GM04503 (cell line): ENCODE measurements at places on chromosomes 3 and 15.

DNA sequence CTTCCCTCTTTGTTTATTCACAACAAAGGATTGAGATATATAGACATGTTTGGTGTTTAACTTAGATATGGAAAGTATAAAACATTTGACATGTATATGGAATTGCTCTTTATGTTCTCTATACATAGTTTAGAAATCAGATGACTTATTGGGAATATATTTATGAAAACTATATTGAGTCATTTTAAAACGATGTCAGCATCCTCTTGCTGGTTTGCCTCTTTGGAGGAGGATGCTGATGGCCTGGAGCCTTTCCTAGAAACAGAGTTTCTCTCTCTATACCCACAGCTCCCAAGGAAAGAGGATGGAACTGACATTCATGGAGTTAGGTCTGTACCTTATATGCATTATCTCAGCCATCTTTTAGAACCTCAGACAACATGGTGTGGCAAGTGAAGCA is 40.3 kb downstream of the ZBTB38 start:
- DNase-seq, result no peak

DNA sequence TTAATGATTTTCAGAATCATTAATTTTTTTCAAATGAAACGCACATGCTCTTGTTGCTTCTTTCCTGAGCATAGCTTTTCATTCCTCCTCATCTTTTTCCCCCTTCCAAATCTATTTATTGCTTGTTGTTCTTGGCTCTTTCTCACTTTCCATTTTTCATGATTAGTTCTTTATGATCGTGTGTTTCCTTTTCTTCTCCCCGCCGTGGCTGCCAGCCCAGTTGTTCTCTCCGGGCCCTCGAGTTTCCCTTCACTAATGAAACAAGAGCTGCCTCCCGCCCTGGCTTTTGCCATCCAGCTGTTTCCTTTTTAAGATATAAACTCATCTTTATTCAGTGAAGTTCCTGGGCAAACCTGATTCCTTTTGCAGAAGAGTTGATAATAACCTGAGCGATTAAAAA is 170.2 kb upstream of the NR2F2 start:
- no peak for DNase-seq

DNA sequence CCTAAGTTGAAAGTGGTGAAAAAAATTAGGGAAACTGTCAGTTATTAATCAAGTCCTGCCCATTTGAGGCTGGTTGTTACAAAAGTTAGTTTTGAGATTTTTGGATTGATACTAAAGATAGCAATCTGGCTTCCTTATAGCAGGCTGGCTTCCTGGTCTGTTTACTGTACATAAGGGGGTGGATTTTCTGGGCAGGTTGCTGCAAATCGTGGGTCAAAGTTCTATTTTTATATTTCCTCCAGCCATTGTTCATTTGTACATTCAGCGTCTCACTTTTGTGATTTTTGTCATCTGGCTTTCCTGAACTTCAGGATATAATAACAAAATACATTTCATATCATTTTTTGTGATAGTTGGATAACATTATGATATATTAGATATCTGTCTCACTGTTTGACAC is 49.5 kb downstream of the CLDN1 start:
- no peak for DNase-seq

- no peak for DNase-seq
Observed at GRCh38 chr3:165336786-165337185, 140.6 kb upstream of the SLITRK3 start.

DNA sequence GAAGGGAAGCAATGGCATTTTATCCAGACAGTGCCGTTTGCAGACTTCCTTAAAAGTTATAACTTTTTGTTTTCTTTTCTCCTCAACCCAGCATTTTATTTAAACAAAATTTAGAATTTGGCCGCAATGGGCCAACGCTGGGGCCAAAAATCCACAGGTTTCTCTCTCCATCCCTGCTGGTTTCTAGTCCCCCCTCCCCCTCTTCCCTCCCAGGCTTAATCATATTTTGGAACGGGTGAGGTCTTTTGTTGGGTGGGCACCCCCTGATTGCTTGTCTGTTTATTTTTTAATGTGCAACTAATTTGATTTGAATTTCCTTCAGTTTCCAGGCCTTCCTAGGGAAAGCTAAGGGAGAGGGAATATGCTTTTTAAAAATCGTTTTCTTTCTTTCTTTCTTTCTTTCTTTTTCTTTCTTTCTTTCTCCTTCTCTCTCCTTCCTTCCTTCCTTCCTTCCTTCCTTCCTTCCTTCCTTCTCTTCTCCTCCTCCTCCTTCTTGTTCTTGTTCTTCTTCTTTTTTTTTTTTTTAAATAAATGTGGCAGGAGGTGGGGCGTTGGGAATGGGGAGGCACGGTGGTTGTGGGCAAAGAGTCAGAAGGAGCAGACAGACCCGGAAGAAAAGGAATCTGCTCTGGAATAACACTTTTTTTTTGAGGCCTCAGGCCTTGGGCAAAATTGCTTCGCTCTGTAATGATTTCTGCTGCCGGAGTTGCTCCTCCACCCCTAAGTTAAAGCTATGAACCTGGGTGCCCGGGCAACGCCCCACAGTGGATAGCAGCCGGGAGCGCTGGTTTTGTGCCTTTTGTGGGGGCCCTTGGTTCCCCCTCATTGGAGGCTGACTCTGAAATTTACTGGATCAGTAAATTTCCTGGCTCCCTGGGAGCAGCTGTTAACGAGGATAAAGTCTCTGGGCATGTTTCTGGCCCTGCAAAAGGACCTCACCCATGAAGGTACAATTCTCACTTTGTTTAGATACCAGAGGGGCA is 1.9 kb downstream of the FNDC3B start:
- DNase-seq, result no peak

GRCh38 chr3:177599326-177599725 is 402.0 kb upstream of the TBL1XR1 start:
- DNase-seq, result no peak

- no peak for DNase-seq
Observed at GRCh38 chr3:146156666-146157314, 4.2 kb downstream of the PLOD2 start.

GRCh38 chr15:55937040-55937439 is 56.4 kb downstream of the NEDD4 start:
- DNase-seq, result peak; percentile 37

GRCh38 chr3:37224879-37225278 is 50.5 kb upstream of the LRRFIP2 start:
- no peak for DNase-seq

- DNase-seq, result no peak
Observed at GRCh38 chr3:195240171-195240701, 30.7 kb downstream of the XXYLT1 start.

GRCh38 chr15:43251871-43252250 is 14.9 kb downstream of the TGM5 start:
- DNase-seq, result no peak

DNA sequence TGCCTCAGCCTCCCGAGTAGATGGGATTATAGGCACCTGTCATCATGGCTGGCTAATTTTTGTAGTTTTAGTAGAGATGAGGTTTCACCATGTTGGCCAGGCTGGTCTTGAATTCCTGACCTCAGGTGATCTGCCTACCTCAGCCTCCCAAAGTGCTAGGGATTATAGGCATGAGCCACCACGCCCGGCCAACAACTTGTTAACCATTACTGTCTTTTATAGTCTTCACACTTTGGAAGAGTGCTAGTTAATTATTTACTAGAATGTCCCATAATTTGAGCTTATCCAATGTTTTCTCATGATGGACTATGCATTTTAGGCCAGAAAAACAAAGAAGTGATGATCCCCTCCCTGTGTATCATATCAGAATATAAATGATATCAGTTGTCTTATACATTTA is 288.6 kb upstream of the CBLB start:
- no peak for DNase-seq

DNA sequence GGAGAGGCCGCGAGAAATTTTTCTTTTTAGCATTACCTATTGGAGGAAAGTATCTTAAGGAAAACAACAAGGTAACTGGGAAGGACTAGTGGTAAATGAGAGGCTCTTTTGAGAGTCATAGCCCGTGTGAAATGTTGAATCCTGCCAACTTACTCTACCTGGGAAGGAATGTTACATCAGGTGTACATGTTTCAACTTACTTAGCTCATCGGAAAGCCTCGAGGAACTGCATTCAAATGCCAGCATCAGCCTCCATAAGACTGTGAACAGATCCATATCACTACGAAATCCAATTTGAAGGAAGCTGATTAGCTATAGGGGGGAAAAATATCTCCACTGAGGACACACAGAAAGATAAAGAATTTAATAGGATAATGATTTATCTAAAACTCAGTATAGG is 72.3 kb upstream of the PDZRN3 start:
- no peak for DNase-seq

GRCh38 chr15:78682004-78682651 is 41.1 kb upstream of the CHRNB4 start:
- no peak for DNase-seq

- DNase-seq, result no peak
Observed at GRCh38 chr15:97101572-97101971, 771.1 kb downstream of the NR2F2 start.

- DNase-seq, result peak; percentile 50
Observed at GRCh38 chr3:177694316-177694715, 497.0 kb upstream of the TBL1XR1 start.

- DNase-seq, result no peak
Observed at GRCh38 chr3:184604615-184605290, 43.2 kb downstream of the EPHB3 start.

DNA sequence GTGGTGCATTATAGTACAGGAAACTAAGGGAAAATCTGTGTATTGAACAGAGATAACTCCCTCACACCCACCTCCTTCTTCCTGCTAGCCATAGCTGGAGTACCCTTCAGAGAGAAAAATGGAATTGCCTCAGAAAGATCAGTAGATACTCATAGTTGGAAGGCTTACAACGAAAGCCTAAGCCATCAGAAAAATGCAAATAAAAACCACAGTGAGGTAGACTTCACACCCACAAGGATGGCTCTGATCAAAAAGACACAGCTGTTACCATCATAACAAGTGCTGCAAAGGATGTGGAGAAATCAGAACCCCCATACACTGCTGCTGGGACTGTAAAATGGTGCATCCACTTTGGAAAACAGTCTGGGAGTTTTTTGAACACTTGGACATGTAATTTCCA is 7.4 kb upstream of the DLG1 start:
- peak; percentile 77 for DNase-seq

- DNase-seq, result no peak
Observed at GRCh38 chr3:60217156-60217911, 1033.9 kb downstream of the FHIT start.

DNA sequence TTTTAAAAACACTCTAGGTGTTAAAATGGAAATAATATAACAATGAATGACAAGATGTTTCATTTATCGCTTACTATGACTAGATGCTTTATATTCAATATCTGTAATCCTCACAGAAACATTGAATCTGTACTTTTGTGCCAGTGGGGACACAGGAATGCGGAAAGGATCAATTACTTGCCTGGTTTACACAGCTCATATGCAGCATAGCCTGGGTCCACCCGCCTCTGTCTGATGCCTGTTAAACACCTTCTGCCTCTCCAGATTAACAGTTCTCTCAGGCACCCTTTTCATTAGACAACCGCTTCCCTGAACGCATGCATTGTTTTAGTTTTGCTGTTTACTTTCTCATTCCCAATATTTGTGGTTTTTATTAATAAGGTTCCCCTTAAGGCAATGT is 12.9 kb upstream of the KCNAB1 start:
- no peak for DNase-seq

DNA sequence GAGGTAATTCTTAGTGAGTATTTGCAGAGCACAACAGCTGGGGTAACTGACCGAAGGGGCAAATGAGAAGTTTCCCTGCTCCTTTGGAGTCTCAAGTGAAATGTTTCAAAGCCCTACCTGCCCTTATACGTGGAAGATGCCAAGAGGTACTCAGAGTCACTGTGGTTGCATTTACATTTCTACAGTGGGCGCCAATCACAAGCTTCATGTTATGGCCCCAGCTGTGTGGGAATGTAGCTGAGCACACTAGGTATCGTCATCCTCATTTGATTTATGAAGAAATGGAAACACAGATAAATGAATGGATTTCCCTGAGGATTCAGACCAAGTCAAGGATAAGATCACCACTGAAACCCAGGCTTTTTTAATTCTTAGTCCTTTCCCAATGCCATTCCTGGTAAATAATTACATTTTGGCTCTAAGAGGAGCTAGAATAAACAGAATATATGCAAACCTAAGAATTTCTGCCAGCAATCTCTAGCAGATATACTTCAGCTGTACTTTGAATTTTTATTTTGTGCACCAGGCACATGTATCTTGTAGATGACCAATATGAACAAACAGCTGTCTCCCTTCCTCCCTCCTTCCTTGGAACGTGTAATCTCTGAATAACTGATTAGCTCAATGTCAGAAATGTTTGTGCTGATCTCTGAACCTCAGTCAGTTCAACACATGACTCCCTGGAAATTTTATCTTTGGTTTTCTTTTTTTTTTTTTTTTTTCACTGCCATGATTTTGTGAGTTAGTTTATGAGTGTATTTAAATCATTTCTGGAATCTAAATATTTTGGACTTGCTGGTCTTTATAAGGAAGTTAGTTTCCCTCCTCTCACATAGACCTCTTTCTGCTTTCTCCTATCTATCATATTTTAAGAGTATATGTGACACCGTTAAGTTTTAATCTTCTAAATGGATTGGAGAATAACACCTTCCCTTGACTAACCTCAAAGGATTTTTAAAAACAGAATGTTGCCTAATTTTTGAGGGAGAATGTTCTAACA is 69.2 kb downstream of the MAP2K5 start:
- DNase-seq, result no peak

- DNase-seq, result no peak
Observed at GRCh38 chr3:23659840-23660430, 145.8 kb upstream of the UBE2E1 start.

DNA sequence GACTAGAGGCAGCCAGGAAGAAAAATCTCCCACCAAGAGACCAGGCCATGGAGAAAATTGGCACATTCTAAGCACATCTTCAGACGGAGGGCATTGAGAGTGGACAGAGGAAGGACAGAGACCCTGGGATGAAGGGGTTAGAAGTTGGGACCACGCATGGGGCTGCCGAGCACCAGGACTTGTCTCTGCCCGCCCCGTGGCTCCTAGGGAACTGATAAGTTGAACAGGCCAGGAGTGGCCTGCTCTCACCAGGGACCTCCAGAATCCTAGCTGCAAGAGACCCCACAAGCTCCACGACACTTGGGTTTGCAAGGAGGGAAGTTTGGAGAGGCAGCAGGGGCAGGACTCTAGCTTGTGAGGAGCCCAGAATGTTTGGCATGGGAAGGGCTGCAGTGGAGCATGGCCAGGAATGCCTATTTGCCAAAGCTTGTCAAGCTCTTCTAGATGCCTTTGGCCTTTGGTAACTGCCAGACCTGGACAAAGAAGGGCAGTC is 355.1 kb downstream of the NSUN3 start:
- no peak for DNase-seq

DNA sequence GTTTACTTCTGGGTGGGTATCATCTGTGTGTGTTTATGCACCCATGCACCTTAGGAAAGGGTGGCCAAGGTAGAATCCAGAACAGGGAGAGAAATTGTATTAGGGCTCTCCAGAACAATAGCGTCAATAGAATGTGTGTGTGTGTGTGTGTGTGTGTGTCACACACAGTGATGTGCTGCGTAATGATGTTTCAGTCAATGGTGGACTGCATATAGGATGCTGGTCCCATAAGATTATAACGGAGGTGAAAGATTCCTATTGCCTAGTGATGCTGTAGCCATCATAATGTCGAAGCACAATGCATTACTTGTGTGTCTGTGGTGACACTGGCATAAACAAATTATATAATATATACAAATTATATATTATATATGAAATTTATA is 69.3 kb upstream of the PRR23C start:
- DNase-seq, result no peak
